GM10248 (cell line): ENCODE measurements at places on chromosomes 7 and 10.
A peak's percentile ranks its signal among the peaks of the same experiment; 100 is the strongest.

- DNase-seq: peak; percentile 63
These were observed 712 bp downstream of the ITPRIP start for GRCh38 chr10:104337521-104337984.

DNA sequence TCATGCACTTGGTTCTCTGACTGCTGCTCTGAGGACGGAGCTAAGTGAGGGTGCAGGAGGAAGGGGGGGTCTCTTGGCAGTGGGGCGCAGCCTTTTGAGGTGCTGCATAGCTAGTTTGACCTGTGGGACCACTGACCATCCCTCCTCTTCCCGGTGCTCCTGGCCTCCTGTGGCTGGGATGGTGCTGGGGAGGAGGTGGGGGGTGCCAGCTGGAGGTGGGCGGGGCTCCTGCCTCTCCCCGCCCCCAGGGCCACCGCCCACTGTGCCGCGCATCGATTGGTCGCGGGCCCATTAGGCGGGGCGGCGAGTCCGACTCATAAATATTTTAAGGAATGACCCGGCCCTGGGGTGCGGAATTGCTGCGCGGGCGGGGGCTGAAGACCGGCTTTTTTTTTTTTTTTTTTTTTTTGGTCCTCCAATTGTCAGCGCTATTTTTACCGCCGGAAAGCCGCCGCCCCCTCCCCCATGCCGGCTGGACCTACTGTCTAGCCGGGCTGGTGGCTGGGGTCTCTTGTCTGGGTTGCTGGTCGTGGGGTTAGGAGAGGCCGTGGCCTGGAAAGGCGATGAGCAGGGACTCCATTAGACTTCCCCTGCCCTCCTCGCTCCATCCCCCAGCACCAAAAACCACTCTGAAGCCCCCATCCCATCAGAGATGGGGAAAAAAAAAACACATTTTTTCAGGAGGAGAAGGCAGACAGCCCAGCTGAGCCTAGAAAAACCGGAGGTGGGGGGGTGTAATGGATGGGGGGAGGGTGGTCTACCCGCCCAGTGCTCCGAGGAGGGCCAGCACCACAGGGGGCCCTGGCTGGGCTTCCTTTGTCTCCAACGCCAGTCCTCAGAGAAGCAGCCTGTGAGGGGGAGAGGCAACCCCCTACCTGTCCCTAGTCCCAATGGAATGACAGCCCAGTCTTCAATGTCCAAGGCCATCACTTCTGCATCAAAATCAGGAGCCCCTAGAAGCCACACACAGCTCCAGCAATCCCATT is 6.4 kb downstream of the SH2B2 start:
- DNase-seq: no peak

- no peak for DNase-seq
These were observed 102.1 kb upstream of the TMEM168 start for GRCh38 chr7:112892263-112892662.

DNA sequence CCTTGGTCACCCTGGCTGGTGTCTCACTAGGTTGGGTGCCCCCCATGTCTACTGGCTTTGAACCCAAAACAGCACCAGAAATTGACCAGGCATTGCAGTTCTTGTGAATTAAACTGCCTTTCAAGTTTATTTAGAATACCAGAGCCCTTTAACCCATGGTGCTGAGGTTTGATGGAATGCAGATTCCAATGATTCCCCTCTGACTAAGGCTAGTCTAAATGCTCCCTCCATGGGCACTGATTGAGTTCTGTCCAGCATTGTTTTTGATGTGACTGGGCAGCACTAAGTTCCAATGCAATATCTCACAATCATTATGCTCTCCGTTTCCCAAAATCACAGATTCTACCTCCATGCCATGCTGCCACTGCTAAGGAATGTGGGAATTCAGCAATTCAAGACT is 1047.4 kb upstream of the LRRN3 start:
- DNase-seq: no peak

DNA sequence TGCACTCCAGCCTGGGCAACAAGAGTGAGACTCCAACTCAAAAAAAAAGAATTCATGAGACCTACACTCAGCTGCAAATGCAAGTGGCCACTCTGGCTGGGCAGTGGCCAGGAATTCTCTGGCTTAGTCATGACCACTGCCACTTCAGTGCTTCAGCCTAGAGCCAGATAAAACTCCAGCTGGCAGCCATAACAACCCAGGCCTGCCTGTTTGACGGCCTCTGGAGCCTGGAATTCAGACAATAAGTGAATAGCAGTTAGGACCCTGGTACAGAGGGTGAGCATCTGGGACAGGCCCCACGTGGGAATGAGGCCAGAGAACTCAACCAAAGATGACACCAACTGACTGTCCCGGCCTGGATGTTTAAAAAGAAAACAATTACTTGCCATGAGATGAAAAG is 18.9 kb downstream of the RCC1L start:
- no peak for DNase-seq

- DNase-seq: no peak
These were observed 236.8 kb downstream of the RNLS start for GRCh38 chr10:88346144-88346977.

DNA sequence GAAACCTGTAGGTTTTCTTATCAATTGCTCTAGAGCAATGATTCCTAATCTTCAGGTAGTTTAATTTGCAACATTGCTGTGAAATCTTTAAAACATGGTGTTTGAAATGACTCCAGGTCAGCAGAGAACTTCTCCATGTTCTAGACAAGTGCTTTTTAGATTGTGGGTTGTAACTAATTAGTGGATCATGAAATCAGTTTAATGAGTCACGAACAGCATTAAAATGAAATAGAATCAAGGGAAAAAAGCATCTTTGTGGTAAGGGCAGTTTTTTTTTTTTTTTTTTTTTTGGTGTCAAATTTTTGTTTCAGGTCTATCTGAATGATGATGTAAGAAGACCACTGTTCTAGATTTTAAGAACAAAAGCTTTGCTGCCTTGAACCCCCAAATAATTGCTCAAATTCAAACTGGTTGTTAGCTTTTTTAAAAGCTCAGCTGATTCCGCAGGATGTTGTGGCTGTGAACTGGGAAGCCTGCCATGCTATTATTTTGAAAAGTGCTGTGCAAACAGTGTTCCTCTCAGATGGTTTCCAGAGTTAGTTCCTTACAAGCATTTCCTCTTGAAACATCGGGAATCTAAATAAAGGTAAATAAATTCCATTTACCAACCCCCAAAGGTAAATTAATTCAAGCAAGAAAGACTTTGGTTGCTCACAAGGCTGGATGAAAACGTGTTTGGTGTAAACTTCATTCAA is 13.1 kb upstream of the PDK4 start:
- DNase-seq: no peak

DNA sequence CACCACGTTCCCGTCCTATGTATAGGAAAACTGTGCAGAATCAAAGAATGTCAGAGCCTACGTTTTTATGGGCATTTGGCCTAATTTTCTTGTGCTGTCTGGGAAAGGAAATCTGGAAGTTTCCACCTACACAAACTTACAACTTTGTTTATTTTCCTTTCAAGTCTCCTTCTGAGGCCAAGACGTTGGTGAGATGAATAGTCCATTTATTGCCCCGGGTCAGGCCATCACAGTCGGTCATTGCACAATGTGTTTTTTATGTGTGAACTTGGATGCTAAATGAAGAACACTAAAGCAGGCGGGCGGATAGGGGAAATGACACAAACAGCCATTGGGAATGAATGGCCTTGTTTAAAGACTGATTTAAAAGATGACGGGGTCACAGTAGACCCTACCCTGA is 38.6 kb downstream of the TRIL start:
- DNase-seq: no peak

DNA sequence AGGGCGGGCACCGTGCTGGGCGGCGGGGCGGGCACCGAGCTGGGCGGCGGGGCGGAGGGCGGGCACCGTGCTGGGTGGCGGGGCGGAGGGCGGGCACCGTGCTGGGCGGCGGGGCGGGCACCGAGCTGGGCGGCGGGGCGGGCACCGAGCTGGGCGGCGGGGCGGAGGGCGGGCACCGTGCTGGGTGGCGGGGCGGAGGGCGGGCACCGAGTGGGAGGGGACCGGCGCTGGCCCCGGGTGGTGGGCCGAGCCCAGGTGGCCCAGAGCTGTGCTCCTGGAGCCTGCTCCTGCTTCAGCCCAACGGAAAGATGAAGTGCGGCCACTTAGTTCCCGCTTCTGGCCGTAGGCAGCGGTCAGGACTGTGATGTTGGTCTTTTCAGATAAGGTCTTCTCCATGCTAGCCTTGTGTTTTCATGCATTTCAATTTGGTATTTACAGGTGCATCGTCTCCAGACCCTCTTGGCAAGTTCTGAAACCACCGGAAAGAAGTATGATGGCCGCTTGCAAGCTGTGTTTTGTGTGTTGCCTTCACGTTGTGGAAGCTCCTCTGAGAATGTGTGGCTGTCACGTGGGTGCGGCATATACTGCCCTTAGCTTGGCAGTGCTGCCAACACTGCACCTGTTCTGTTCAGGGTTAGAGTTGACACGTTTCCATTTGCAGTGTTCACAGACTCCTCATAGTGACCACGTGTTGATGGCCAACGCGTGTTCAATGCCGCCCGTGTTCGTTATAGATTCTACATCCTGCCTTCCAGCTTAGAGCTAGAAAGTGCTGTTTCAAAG is 25.2 kb downstream of the IQCE start:
- DNase-seq: no peak

DNA sequence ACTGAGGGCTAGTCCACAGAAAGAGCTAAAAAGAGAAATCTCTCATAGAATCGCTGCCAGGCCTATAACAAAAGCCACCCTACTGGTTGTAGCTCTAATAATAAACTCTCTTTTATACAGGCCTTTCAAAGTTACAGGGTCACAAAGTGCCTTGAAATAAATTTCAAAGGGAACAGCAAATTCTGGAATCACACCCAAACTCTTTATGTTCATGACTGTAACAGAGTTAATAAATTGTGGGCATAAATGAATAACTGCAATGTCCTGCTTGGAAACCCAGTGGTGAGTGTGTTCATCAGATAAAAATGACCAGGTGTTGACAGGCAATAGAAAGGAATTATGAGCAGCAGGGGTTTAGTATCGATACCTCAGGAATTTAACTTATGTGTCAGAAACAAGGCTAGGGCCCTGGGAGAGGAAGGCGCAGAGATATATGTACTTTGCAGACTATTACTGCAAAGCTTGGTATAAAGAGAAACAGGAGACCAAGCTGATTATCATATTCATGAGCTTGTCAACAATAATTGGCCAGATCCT is 9.3 kb downstream of the CDC14C start:
- no peak for DNase-seq

DNA sequence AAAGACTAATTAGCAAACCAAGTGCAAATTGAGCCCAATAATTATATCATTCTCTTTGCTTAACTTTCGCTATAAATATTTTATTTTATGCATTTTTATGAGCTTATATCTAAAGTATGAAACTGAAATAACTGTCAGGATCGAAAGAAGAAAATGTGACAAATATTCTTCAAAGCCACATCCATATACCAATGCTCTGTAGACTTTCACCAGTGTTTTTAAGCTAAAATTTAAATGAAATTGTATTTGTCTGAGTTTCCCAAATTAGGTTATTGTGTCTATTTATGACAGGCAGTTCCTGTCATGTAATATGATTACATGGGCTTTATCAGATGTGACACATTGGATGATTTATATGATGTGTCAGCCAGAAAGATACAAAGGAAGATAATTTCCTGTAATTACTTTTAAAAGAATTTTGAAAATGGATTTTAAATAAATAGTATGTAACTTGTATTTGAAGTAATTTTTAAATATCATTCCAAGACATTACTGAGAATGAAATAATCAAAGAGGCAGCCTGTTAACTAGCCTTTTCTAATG is 317.9 kb upstream of the KLF6 start:
- no peak for DNase-seq

DNA sequence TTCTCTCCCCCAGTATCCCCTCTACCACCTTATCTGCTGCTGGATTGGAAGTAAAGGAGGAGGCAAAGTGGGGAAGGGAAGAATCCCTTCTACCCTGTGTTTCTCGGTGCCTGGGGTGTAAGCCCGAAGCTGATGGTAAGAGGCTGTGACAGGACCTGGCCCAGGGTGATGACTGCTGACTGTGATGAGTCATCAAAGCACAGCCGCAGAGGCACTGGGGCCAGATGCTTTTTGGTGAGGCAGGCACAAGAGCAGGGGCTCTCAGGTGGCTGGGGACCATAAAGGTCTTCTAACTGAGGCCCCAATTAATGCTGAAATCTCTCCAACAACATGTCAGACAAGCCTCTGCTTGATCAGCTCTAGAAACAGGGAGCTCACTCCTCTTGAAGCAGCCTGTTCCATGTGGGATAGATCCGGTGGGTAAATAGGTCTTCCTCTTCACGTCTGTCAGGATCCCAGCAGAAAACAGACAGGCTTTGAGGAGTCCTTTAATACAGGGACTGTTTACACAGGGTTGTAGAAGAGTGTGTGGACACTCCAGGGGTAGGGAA is 86.1 kb upstream of the PCBD1 start:
- no peak for DNase-seq

DNA sequence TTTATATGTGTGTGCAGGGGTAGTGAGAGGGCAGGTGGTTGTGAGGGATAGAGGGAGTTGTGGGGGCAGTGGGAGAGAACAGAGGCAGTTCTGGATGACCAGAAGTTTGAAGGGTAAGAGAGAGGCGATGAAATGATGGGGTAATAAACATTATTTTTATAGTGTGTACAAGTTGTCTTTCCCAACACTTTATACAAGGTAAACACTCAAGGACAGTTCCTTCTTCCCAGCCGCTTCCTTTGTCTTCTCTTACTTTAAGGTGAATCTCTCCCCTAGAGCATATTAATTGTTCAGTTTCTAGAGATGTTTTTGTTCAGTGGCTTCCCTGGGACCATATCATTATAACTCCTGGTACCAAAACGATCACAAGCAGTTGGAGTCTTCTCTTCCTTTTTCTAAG is 475.8 kb downstream of the PLXNA4 start:
- no peak for DNase-seq

GRCh38 chr10:77505431-77506334 is 131.9 kb downstream of the KCNMA1 start:
- no peak for DNase-seq

GRCh38 chr10:53135213-53135896 is 362.8 kb upstream of the MBL2 start:
- no peak for DNase-seq

DNA sequence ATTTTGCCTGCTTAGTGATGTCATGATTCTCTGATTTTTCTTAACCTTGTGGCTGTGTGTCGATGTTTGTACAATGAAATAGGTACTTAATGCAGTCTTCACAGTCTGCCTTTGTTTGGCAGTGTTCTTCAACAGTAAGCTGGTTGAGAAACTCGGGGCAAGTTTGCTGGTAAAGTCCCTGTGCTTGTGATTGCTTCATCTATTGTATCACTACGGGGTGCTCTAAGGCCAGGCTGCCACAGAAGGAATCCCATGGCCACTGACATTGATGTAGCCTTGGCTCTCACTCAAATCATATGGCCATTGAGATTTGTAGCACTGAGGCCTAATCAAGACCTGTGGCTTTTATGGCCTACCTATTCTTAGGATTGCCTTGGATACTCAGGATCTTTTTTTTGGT is 33.5 kb upstream of the PRSS37 start:
- DNase-seq: no peak

DNA sequence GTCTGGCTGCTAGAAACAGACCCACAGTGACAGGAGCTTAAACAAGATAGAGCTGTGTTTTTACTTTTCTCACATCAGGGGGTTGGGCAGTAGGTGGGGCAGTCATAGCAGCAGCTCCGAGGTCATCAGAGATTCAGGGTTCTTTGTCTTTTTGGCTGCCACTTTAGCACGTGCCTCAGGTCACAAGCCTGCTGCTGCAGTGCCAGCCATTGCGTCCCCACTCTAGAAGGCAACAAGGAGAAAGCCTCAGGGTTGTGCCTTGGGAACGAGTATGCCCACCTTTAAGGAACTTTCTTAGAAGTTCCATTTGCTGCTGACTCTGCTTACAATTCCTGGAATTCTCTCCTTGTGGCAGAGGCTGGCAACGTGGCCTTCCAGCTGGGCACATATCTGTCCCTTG is 660.7 kb upstream of the FOXK1 start:
- no peak for DNase-seq

GRCh38 chr7:96952974-96953391 is 52.4 kb upstream of the DLX6 start:
- DNase-seq: no peak
